ENCODE measurements at places on chromosomes 6 and 20.

- no peak for DNase-seq
Observed at GRCh38 chr20:22752324-22752723, 168.0 kb upstream of the FOXA2 start.

DNA sequence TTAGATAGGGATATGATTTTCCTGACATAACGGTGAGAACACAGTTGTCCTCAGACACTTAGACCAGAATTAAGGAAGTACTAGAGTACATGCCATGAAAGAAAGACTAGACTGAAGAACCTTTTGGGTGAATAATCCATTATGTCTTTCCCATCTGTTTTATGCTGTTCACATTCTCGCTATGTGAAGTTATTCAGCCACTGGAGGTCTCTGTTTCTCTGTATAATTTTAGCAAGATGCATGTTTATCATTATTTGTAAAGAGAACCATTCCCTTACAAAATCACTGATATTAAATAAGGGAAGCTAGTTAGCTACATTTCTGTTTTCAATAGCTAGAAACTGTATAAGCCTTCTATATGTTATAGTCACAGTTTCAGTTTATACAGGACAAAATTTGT lies 391.9 kb downstream of the CD109 start:
- no peak for DNase-seq

- DNase-seq = no peak
Observed at GRCh38 chr6:77511860-77512259, 48.6 kb upstream of the HTR1B start.

DNA sequence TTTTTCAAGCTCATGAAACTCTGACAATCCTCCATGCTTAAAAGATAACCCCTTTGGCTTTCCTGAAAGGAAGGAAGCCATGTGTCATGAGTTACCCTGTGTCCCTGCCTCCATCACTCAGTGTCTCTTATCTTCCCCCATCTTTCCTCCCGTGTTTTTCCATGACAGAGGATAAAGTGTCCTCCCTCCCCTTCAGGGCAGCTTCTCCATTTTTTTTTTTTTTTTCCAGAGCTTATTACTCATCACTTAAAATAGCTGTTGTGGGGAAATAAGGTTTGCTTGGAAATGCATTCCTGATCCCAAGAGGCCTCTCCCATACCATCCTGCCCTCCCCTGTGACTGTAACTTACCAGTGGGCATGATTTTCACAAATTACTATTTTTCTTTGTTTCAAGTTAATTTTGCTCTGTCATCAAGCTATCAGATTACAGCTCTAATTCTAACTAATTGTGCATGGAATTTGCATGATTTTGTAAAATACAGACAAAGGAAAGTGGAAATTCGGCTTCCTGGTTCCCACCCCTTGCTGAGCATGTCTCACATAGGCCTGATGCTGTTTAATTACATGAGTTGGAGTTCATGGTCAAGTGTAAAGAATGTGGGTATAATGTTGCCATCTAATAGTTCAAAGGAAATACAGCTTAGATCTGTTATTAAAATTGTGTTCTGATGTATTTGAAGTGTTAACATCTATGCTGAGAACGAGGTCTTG lies 614.5 kb upstream of the FLRT3 start:
- DNase-seq = no peak
